Breast epithelium (tissue), 4 donors: ENCODE measurements at places on chromosomes 2 and 18. TPM values are rescaled to one million over a fixed set of nuclear protein-coding genes. Genes with fewer than 3 reads are reported as not detected.

DNA sequence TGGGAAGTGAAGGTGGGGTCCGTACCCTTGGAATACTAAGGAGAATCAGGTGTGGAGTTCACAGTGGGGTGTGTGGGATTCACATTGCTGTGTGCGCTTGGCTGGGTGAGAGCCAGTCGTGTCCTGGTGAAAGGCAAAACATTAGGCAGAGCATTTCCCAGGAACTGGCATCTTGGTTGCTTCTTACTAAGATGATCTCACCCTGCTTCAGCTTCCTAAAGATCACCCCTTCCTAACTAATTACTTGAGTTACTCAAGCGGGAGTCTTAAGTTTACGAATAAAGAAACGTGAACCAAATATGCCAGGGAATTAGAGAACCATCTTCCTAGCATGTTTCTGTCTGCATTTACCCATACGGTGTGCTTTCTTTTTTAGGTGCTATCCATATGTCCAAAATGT lies 122.9 kb downstream of the NCK2 start:
- DNase-seq: no peak

GRCh38 chr2:190996338-190996946 lies 17.5 kb downstream of the STAT1 start:
- no peak for DNase-seq

DNA sequence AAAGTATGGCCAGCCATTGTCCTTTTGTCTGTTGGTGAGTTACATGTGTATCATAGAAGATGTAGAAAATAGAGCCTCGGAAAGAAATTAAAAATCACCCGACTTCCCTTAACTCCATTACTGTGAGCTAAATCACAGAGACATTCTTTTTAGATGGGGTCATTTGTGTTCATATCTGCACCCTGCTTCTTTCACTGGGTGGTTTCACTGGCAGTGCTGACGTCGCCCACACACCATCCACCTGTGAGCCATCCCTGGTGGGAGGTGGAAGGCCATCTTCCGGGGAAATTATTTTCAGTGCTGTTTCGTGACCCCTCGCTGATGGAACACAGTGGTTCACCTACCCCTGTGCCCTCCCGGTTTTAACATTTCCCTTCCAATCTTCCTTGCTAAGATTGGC lies 21.2 kb downstream of the SH3BP4 start:
- DNase-seq: no peak

DNA sequence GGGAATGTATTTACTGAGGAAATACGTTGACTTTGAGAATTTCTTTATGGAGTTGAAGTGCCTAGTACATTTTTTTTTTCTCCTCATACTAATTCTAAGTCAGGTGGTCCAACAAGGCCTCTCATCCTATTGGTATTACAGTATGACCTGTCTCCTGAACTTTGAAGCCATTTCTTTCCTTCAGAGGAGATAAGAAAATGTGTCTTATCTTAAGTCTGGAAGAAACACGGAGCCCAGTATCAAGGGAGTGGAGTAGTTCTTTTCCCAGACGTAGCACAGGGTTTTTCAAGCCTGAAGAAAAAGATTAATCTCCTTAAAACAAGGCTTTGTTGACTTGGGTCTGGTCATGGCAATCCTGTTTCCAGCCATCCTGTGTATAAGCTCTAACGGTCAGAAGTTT lies 11.6 kb upstream of the CPS1 start:
- no peak for DNase-seq

DNA sequence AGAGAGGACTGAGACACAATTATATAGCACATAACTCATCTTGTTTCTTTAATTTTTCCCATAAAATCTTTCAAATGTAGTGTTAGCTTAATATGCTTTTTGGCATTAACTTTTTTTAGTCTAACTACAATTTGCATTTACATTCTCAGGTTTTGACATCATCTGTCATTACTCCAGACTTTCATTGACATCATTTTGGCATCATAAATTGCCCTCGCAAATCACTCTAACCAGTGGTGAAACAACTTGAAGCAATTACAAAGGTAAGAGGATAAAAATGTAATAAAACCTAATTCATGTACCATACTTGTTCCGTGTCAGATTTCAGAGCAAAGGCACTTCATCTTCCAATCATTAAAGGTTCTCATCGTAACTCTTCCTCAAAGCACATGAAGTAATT lies 41.4 kb downstream of the RFX8 start:
- DNase-seq: no peak

DNA sequence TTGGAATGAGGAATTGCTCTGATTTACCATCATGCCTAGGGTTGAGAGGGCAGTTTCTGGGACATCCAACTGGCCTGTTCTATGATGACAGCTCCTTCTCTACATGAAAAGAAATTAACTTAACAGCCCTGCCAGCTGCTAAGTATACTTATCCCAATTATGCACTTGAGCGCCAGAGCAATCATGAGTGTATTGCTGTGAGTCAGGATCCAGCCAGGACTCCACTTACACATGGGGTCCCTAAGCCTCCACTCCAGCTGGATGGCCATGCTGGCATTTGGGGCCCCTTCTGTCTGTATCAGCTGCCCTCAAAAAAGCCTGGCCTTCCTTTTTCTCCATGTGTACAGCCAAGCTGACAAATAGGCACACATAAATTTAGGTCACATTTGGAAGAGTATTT lies 481.9 kb downstream of the TMX3 start:
- DNase-seq: no peak

TUBB6 gene
- 302 TPM for total RNA-seq

TSN gene
- 42.7 TPM for total RNA-seq

MSTN gene
- total RNA-seq: 0.64 TPM

PTPRM gene
- 41.7 TPM for total RNA-seq

ATG16L1 gene
- 19.5 TPM for total RNA-seq

REG3A gene
- total RNA-seq: not detected
